Fibroblast of lung (primary cell): ENCODE measurements at places on chromosomes 12 and 14. TPM values are rescaled to one million over a fixed set of nuclear protein-coding genes. Genes with fewer than 3 reads are reported as not detected.

The IGF1 gene
- total RNA-seq = 0.83 and 1.3 TPM in 2 replicates

The CCDC38 gene
- not detected in 2 replicates for total RNA-seq

- peak; percentile 83 for DNase-seq
- H3K4me1 ChIP-seq = peaks cover 3% of the 10 kb centered on the region
- no peaks in the 10 kb centered on the region for H3K36me3 ChIP-seq
- H3K4me3 ChIP-seq = no peak overlapping the region
- H3K27ac ChIP-seq = no peak overlapping the region
These were observed 114.5 kb downstream of the RAD51B start for GRCh38 chr14:67934087-67934486.

DNA sequence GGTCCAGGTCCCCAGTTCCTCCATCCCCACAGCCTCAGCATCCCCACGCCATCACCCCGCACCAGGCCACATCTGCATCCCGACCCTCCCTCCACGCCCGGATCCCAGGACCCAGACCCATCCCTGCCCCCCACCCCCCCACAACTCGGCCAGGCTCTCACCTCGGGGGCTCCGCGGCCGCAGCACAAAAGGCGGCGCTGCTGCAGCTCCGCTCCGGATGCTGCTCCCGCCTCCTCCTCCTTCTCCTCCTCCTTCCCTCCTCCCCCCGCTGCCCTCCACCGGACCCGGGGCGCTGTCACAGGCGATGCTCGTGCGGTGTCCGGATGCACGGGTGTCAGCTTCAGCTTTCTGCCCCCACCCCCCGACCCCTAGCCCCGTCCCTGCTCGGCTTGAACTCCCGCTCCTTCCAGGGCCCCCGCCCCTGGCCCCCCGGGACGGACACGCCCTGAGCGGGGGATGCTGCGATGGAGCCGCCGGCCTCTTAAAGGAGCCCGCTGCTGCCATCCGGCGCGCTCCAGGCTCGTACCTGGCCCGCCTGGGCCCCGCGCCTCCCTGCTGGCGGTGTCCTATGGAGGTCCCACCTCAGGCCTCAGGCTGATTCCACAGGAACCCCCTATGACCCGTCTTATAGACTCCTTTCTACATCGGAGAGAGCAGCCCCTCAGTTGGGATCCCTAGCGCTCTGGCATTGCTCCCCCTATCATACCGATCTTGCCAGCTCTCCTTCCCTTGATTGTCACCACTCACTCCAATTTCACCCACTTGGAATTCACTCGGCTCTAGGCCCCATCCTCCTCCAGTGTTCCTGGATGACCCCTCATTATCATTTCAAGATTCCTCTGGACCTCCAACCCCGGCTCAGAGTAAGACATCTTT lies at the start of gene MAP3K12:
Gene MAP3K12 (minus strand): TSS at position 193 of the 876 bp plus-strand sequence. CDS start 12,067 bp downstream, outside the sequence.
- H3K4me3 ChIP-seq = peak within 1 kb of the TSS; percentile 85
- H3K27ac ChIP-seq = peak within 1 kb of the TSS; percentile 93
- H3K4me1 ChIP-seq = peaks cover 21% of the 10 kb centered on the region
- H3K27me3 ChIP-seq = no peaks in the 10 kb centered on the region
- DNase-seq = peak; percentile 77

- H3K27me3 ChIP-seq = no peaks in the 10 kb centered on the region
- H3K4me3 ChIP-seq = no peak overlapping the region
- no peak overlapping the region for H3K27ac ChIP-seq
- no peaks in the 10 kb centered on the region for H3K36me3 ChIP-seq
These were observed 21.6 kb downstream of the TGFB3 start for GRCh38 chr14:75960231-75960630.
